ENCODE measurements at places on chromosomes 4 and X.

DNA sequence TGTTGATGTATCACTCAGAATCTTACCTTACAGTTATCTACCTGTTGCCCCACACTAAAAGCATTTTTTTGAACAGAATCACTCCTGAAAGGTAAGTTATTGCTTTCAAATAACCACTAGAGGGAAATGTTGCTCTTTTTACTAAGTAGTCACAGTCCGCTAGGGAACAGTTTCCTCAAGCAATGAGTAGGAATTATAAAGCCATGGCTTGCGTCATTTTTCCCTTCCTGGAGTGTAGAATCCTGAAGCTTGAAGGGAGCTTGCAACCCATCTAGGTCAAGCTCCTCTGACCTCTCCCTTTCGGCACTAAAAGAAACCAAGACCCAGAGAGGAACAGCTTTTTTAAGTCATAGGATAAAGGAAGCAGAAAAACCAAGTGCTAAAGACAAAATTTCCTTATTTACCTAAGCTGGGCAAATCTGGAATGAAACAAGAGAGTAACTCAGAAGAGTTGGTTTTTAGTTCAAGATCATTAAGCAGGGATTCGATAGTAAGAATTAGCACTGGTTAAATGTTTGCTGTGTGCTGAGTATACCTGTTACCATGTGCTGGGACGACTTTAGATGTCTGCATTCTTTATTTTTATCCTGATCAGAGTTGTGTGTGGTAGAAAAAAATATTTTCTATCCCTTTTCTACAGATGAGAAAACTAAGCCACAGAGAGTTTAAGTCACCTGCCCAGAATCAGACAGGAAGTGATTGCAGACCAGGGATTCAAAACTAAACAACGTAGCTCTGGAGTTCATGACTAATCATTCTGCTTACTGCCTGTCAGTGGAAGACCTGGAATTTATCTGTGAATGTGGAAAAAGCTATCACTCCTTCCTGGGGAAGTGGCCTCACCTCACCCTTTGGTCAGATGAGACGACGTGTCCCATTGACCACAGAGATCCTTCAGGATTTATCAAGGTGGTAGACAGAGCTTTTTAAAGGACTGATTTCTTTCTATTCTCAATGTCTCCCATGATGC lies 631.5 kb downstream of the RAB28 start:
- peak; percentile 5 for DNase-seq

GRCh38 chr4:119337010-119337409 lies 15.1 kb upstream of the FABP2 start:
- no peak for DNase-seq

DNA sequence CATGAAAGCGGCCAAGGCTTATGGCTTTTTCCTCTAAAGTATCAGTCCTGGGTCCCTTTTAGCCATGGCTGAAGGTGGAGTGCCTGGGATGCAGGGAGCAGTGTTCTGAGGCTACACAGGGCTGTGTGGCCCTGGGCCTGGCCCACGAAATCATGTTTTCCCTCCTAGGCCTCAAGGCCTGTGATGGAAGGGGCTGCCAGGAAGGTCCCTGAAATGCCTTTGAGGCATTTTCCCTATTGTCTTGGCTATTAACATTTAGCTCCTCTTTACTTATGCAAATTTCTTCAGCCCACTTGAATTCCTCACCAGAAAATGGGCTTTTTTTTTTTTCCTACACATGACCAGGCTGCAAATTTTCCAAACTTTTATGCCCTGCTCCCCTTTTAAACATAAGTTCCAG lies 657.0 kb downstream of the DACH2 start:
- no peak for DNase-seq

- no peak for DNase-seq
Observed at GRCh38 chr4:177568931-177569330, 126.7 kb upstream of the AGA start.

GRCh38 chrX:98114021-98114420 lies 1230.3 kb downstream of the RPA4 start:
- no peak for DNase-seq

DNA sequence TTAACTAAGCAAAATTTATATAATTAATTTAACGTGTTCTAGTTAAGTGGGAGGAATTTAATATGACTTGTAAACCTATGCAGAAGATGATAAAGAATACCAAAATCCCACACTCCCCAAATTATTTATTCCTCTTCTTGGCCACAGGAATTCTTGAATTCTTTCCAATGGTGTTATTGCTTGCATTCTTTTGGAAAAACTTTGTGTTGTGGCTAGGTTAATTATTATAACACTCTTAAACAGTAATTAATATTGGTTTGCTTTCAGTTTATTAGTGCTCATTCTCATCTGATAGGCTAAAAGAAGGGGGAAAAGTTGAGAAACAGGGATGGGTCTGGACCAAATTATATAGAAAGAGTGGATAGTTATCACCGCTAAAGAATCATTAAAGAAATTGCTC lies 141.5 kb upstream of the PABPC4L start:
- no peak for DNase-seq

DNA sequence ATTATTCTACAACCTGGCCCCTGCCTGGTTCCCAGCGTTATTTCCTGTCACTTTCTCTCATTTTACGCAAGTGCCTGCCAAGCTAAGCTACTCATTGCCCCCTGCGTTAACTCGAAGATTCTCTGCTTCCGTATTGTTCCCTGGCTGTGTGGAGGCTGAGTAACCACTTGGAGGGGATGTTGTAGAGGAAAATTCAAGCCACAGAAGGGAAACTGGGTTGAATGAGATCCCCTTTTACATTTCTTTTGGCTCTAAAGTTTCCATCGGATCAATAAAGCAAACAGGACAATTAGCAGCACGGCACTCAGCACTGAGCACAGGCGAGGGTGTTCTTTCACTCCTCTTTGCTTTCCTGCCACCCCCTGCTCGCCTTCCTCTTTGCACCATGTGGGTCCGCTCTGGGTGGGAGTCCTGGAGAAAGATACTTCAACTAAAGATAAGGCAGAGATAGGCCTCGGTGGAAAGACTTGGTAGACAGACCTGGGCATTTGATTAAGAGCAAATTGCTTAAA lies 4.2 kb upstream of the TMSB4X start:
- no peak for DNase-seq

DNA sequence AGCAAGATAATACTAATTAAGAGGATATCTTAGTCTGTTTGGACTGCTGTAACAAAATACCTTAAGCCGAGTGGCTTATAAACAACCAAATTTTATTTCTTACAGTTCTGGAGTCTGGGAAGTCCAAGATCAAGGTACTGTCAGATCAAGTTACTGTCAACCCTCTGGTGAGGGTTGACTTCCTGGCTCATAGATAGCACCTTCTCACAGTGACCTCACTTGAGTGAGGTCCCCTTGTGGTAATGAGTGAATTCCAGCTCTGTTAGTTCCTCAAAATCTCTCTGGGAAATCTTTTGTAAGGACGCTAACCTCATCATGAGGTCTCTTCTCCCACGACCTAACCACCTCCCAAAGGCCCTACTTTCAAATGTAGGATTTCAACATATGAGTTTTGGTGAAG lies 36.9 kb upstream of the ADGRA3 start:
- no peak for DNase-seq

GRCh38 chr4:39480902-39481695 lies 22.2 kb downstream of the LIAS start:
- no peak for DNase-seq

DNA sequence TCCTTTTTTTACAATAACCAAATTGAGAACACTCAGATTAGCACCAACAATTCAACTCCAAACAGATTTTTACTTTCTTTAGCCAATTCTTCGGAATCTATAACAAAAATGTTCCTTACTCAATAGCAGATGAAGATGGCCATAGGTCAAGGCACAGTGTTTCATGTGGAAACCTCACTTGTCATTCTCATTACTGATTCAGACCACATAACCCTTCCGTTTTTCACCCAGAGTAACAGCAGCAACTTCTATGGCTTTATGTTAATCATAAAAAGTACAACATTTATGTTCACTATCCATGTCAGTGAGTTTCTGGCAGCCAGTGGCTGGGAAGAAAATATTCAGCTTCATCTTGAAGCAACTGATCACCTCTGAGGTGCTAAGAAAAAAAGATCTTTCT lies 358.3 kb upstream of the TECRL start:
- DNase-seq = no peak

GRCh38 chr4:110508827-110509710 lies 33.1 kb downstream of the ENPEP start:
- no peak for DNase-seq

DNA sequence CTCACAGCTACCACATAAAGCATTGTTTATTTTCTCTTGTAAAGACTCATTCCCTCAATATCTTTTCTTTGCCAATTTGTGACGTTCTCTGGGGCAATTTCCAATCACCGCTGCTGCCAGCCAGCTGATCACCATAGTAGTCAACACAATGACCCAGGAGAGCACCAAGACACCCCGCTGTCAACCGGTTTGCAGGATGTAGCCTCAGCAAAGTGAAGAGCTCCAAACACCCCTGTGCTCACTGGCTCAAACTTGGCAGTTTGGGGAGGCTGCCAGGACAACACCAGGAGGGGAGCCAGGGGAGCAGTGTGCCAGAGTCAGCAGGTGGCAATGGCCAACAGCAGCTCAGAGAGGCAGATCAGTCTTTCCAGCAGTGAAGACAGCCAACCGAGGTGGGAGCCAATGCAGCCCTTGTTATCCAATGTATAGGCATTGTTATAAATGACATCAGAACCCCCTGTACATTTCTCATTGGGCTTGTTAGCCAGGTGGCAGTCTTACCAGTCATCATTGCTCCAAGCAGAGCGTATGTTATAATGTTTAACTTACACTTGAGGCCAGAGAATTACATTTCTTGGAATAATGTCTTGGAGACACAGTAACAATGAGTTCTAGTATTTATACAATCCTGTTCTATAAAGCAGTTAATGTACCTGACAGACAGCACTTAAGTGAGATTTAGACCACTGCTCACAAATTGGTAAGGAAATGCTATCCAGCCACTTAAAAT lies 274.9 kb upstream of the GK2 start:
- DNase-seq = no peak

- DNase-seq = no peak
Observed at GRCh38 chr4:81740487-81740886, 268.8 kb upstream of the RASGEF1B start.

GRCh38 chr4:28251831-28252230 lies 1391.2 kb downstream of the STIM2 start:
- DNase-seq = no peak

DNA sequence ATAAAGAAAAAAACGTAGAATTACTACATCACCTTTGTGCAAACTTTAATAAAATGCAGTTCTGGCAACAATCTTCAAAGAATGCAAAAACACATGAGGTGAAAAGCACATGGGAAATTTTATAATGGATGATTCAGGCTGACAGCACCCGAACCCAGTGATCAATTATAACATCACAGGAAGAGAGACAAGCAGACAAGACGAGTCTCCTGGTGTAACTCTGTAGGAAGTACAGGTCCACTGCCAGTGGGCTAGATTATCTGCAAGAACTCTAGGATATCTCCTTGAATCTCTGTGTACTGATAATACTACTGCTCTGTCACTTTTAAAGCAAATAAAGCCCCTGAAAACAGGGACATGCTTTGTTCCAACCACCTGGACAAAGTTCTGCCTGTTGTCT lies 58.9 kb upstream of the NXF3 start:
- DNase-seq = no peak

GRCh38 chr4:38310446-38311043 lies 350.3 kb downstream of the PTTG2 start:
- no peak for DNase-seq

Measured in brain pericyte (primary cell).